Right atrium auricular region (tissue), 2 donors: ENCODE measurements at places on chromosomes 13 and 19.

- DNase-seq: no peak
Observed at GRCh38 chr13:27283906-27284493, 13.4 kb downstream of the RASL11A start.

GRCh38 chr19:10207026-10207425, 12.3 kb upstream of the DNMT1 start:
- no peak for DNase-seq

DNA sequence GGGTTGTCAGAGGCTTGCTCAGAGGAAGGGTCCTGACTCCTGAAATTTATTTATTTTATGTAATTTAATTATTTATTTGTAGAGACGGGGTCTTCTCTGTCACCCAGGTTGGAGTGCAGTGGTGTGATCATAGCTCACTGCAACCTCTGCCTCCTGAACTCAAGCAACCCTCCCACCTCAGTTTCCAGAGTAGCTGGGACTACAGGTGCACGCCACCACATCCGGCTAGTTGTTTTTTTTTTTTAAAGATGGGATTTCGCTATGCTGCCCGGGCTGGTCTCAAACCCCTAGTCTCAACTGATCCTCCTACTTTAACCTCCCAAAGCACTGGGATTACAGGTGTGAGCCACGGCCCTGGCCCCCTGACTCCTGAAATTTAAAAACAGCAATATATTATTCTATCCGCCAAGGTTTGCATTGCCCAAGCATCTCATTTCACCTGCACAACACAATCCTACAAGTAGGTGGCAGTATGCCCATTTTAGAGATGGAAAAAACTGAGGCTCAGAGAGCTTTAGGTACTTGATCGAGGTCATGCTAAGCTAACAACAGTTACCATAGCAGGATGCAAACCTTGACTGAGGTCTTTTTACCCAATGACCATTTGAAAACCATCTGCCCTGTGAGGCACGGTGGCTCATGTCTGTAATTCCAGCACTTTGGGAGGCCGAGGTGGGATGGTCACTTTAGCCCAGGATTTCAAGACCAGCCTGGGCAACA, 18.1 kb downstream of the ARHGEF18 start:
- no peak for DNase-seq

DNA sequence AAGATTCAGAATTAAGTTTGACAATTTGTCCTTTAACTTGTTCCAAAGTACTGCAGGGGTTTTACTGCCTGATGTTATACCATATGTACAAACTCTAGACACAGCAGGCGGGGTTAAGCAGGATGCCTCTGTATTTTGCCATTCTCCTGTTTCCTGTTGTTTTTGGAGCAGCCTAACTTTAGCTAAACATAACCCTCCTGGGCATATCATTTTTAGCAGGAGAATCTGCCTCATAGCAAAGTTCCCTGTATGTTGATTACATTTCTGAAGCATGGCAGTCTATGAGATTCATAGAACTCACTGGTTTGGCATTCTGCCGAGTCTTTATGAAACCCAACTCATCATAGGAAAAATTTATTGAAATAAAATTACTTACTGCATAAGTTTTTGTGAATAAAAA, 5.2 kb downstream of the LHFPL6 start:
- DNase-seq: no peak

DNA sequence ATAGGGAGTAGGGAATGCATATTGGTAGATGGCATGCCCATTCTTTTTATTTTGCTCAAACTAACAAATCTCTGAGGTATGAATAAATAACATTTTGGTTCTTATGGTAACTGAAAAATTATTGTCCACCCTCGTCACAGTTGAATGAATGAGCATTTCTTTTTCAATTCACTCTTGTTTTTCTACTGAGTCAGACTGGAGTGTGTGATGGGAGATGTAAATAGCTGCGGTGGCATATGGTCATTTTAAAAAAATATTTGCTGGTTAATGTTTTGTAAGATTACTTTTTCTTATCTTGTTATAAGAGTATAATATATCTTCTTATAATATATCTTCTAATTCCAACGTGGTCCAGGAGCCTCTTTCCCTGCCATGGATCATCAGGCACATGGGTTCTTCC, 586.5 kb downstream of the SLITRK5 start:
- no peak for DNase-seq

GRCh38 chr19:1985588-1986356, 29.7 kb downstream of the BTBD2 start:
- no peak for DNase-seq
